ENCODE measurements at places on chromosomes 2 and 18. TPM values are rescaled to one million over a fixed set of nuclear protein-coding genes. Genes with fewer than 3 reads are reported as not detected.

- DNase-seq, result peak; percentile 11
These were observed 521 bp downstream of the MYCN start for GRCh38 chr2:15940661-15941480.

- no peak for DNase-seq
These were observed 19.3 kb downstream of the CCDC88A start for GRCh38 chr2:55400332-55400731.

DNA sequence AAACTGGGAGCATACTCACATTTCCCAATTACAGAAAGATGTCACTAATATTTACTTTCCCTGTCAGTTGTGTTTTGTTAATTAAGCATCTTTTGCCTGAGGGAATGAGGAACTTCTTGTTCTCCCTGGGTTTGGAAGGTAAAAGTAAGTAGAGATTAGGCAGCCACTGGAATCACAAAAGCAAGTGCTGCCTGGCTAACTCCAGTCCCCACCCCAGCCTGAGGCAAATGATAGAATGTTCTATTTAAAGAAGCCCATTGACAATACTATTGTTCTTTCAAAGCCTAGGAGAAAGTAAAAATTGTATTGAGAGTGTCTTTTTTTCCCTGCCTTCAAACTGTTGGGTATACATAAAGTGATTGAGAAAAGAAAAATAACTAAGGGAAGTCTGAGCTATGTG lies 93.8 kb downstream of the MBD2 start:
- DNase-seq, result no peak

DNA sequence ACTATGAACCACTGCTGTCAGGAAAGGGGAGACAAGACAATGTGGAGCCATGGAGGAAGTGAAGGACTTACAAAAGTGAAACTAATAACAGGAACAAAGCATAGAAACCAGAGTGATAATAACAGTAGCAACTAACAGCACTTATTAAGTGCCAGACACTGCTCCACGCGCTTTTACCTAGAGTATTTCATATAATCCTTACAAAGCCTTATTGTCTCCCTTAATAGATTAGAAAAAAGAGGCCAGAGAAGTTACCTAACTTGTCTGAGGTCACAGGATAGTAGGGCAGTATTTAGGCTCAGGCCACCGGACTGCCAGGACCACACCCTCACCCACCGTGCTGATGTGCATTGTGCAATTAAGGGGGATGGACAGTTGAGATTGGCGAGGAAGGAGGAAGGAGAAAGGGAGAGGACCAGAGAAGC lies 98.6 kb upstream of the NFU1 start:
- DNase-seq, result no peak

- DNase-seq, result no peak
These were observed 31.4 kb upstream of the IGFBP2 start for GRCh38 chr2:216601632-216602409.

DNA sequence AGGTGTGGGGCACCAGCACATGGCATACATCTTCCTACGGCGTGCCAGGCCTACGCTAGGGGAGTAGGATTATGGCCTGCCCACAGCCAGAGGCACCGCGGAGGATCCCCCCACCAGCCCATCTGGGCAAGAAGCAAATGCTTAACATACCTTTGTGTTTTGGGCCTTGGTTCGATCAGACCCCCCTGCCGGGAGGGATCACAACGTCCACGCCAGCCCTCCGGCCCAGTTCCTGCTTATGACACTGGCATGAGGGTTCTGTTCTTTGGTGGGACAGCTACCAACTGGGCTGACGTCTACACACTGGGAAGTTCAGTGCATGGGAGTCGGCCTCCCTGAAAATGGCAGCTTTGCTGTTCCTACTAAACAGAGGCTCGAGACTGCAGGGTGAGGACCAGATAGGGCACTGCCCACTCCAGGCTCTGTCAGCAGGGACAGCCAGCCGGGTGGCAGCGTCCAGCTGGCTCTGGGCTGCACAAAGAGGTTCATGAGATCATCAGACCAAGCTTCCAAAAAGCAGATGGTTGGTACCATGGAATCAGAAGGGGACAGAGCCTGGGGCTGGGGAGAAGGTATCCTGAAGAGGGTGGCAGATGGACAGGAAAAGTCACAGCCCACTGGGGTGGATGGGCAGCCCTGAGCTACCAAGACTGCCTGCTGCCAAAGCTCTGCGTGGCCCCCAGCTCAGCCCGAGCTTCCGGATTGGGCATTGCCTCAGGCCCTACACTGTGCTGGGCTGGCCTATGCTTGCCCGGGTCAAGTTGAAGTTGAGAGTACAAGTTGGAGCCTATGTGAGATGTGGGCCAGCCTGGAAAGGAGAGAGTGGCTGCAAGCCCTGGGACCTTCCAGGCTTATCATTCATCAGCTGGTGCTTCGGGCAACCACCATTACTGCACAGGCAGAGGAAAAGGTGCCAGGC lies 61.7 kb upstream of the TEX51 start:
- no peak for DNase-seq

DNA sequence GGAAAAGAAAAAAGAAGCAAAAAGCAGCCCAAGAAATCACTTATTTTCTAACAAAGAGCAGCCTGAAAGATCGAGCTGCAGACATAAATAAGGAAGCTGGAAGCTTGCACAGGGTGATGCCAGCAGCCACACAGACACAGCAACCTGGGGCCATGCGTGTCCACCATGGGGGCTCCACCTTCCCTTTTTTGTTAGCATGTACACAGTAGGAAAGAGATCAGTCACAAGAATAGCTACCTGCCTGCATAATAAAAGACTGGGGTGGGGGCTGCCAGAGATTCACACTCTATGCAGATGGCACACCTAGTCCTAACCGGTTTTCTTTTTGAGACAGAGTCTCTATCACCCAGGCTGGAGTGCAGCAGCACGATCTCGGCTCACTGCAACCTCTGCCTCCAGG lies 2.9 kb upstream of the CNOT11 start:
- no peak for DNase-seq

DNA sequence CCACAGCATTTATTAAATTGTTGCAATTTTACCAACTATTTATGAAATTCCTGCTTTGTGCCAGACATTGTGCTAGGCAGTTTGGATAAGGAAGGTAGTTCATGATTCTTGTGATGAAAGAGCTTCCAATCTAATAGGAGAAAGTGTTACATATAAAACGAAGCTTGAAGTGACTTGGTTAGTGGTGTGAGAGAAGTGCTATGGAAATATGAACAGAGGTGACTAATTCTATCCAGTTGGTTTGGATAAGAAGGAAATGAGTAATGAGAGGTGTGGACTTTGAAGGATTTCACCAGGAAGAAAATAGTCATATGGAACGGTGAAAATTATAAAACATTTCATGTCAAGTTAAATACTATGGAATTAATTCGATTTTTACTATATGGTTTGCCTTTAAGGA lies 48.6 kb downstream of the EML6 start:
- peak; percentile 69 for DNase-seq

DNA sequence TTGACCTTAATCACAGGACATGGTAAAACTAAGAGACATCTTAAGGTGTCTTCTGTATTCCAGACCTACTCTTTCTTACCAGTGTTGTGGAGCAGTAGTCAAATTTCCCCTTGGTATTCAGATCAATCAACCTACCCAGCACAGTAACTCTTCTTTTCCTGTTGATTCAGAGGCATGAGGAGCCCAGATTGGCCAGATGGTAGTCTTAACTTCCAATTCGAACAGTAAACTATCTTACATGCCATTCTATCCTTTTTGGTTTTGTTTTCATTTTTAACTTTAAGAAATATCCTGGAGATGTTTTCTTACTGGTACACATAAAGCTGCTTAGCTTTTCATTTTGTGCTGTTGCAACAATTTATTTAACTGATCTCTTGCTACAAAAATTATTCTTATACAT lies 630.3 kb upstream of the PKDCC start:
- DNase-seq, result no peak

- no peak for DNase-seq
These were observed 97.2 kb downstream of the MYO5B start for GRCh38 chr18:50097702-50098101.

GRCh38 chr2:20141056-20141762 lies 83.7 kb downstream of the SDC1 start:
- peak; percentile 94 for DNase-seq

DNA sequence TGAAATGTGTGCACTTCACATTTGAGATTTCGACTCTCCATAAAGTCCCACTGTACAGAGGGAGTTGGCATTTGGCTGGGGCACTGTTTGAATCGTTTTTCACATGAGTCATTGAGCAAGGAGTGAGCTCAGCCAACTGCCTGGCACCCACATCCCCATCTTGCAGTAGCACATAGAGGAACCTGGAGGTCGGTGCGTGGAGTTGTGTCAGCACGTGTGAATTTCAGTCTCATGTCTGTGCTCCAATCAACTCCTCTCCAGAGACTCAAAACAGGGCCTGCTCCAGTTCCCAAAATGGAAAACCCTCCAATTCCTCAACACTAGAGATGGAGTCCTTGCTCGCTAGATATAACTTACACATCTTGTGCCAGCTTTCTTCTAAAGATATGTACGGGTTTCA lies 126.8 kb upstream of the CAPN13 start:
- no peak for DNase-seq

GRCh38 chr18:22699629-22700028 lies 233.5 kb upstream of the RBBP8 start:
- DNase-seq, result no peak

- no peak for DNase-seq
These were observed 181.5 kb upstream of the ID2 start for GRCh38 chr2:8500124-8501054.

DNA sequence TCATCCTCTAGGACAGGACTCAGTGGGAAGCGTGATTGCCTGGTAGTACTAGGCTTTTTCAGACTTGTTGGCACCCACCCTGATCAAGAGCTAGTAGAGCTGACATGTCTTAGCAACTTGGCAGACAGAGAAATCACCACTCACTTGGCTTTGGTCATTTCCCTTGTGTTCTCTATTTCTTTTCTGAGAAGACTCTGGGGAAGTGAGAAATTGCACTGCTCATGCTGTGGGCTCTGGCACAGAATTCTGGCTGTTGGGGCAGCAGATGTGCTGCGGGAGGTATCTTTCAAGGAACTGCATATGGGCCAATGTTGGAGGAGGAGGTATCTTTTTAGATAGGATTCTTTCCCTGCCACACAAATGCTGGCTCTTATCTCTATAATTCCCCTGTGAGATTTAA lies 529.1 kb upstream of the MEX3C start:
- no peak for DNase-seq

GRCh38 chr2:232802091-232802490 lies 25.7 kb upstream of the KCNJ13 start:
- DNase-seq, result no peak

The VWA3B gene
- polyA plus RNA-seq, result not detected

The TMEM247 gene
- not detected for polyA plus RNA-seq

The GRHL1 gene
- polyA plus RNA-seq, result 0.70 TPM

The SPDYA gene
- polyA plus RNA-seq, result 0.06 TPM

The HOXD4 gene
- 7.6 TPM for polyA plus RNA-seq

The RND3 gene
- polyA plus RNA-seq, result 57.1 TPM

The ASB18 gene
- not detected for polyA plus RNA-seq

The GALNT5 gene
- polyA plus RNA-seq, result not detected
